ENCODE measurements at places on chromosomes 2 and 18. TPM values are rescaled to one million over a fixed set of nuclear protein-coding genes. Genes with fewer than 3 reads are reported as not detected.

Gene TRPM8
- not detected for polyA plus RNA-seq

Gene GBX2
- 0.11 TPM for polyA plus RNA-seq

Gene VWA3B
- not detected for polyA plus RNA-seq

Gene CDCA7
- 8.3 TPM for polyA plus RNA-seq

Gene HOXD12
- polyA plus RNA-seq = not detected

Gene UGT1A10
- not detected for polyA plus RNA-seq

Gene GALR1
- not detected for polyA plus RNA-seq

Gene TMEM198
- polyA plus RNA-seq = 4.0 TPM

Gene GPR55
- polyA plus RNA-seq = not detected

Gene ASB18
- not detected for polyA plus RNA-seq

Gene PELI1
- 2.0 TPM for polyA plus RNA-seq

Gene PKP4
- 48.4 TPM for polyA plus RNA-seq

Gene MYCN
- polyA plus RNA-seq = not detected

Gene GPR75
- 1.5 TPM for polyA plus RNA-seq

Gene HAT1
- 51.7 TPM for polyA plus RNA-seq

Gene ARMC9
- polyA plus RNA-seq = 83.1 TPM

Gene TFCP2L1
- 0.05 TPM for polyA plus RNA-seq

Gene DSG1
- polyA plus RNA-seq = not detected
